ENCODE measurements at places on chromosomes 12 and 14.

GRCh38 chr12:61355105-61355504, 905.1 kb upstream of the USP15 start:
- no peak overlapping the region for H3K4me3 ChIP-seq
- H3K36me3 ChIP-seq = no peaks in the 10 kb centered on the region
- DNase-seq = no peak
- H3K4me1 ChIP-seq = no peaks in the 10 kb centered on the region
- no peaks in the 10 kb centered on the region for H3K27me3 ChIP-seq

DNA sequence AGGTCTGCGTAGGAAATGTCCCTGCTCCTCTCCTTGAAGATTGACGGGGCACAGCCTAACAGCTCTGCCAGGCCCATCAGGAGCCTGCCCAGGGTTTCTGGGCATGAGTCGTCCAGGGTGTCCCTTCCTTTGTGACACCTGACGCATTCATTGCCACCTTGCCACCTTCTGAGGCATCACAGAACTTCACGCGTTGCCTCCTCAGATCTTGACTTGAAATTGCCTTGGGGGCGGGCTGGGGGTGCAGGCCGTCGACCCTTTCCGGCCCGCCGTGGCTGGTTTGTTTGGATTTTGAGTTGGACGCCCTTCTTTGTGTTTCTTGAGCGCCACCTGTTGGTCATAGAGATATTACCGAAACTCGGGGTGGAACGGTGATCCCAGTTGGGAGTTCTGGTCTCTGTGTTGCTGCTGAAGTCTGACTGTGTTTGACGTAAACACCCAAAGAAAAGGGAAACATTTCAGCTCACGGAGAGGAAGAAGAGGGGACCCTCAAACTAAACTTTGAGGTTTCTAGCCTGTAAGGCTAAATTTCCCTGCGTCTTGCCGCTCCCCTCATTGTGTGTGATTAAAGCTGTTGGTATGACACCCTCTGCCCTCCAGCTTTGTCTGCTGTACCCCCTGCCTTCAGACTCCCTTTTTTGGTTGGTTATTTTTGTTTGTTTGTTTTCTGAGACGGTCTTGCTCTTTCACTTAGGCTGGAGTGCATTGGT, 44.6 kb downstream of the MLXIP start:
- H3K36me3 ChIP-seq = peaks cover 9% of the 10 kb centered on the region
- no peak overlapping the region for H3K27ac ChIP-seq
- no peak overlapping the region for H3K4me3 ChIP-seq
- H3K4me1 ChIP-seq = peaks cover 21% of the 10 kb centered on the region

DNA sequence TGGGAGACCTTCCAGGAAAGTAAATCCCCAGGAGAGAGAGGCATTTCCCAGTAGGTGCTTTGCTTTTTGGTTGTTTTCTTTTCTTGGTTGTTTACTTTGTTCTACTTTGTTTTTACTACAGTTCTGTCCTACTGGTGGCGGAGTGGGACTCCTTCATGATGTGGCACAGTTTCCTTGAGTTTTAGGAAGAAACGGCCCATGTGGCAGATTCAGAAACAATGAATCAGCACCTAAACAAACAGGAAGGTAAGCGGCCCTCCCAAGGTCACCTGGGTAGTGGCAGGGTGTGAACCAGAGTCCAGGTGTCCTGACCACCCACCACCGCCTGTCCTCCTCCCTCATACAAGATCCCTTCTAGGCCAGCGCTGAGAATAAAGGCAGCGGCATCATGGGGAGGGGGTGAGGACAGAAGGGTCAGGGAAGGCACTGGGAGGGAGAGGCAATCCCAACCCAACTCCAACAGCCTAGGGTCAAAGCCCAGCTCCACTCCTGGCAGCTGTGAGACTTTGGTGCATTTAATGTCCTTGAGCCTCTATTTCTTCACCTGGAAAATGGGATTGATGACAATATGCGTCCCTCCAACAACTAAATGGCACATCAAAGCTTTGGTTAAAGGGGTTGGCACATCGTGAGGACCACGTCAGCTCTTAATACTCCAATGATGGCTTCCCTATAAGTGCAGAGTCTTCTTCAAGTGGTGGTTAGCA, 111.5 kb upstream of the BCL2L14 start:
- no peaks in the 10 kb centered on the region for H3K36me3 ChIP-seq
- H3K4me1 ChIP-seq = peaks cover 7% of the 10 kb centered on the region
- H3K27me3 ChIP-seq = no peaks in the 10 kb centered on the region
- peak overlapping the region; percentile 92 for H3K27ac ChIP-seq
- DNase-seq = no peak

GRCh38 chr12:108295641-108296040, 43.5 kb downstream of the CMKLR1 start:
- no peaks in the 10 kb centered on the region for H3K27me3 ChIP-seq
- no peak overlapping the region for H3K4me3 ChIP-seq
- peaks cover 5% of the 10 kb centered on the region for H3K4me1 ChIP-seq
- no peak overlapping the region for H3K27ac ChIP-seq
- no peak for DNase-seq
- H3K36me3 ChIP-seq = no peaks in the 10 kb centered on the region

DNA sequence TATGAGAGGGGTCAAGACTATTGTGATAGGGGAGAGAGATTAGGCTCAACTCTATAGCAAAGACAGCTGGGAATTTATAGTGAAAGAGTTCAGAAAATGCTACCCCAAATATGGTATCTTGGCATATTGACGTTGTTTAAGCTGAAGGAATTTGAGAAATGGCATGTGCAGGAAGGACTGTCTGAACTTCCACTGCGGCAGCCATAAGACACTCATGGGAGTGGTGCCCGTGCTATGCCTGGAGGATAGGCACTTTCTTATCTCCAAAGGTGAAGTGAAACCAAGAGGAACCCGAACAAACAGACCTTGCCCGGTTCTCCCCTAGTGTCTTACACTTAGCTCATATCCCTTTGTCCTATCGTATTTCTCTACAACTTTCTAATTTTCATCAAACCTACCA, 390.3 kb downstream of the TMTC2 start:
- no peak overlapping the region for H3K4me3 ChIP-seq
- no peak overlapping the region for H3K27ac ChIP-seq
- no peak for DNase-seq
- H3K36me3 ChIP-seq = no peaks in the 10 kb centered on the region
- H3K27me3 ChIP-seq = no peaks in the 10 kb centered on the region

DNA sequence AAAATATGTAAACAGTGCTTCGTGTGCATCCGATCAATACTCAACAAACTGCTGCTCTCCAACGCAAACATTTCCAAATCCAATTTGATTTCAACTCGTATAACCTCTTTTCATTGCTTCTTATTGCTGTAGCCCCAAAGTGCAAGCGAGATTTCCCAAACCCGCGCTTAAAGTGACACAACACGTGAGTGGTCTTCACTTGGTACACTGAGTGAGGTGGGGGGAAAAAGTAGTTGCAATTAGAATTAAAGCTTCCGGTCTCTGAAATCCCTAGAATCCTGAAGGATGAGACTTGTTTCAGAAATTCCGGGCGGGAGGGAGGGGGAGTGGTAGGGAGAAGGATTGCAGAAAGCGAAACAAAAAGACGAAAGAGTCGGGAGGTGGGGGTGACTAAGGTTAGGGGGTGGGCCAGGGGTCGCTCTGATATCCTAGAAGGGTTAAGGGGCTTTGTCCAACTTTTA, 387.5 kb downstream of the BCAT1 start:
- no peaks in the 10 kb centered on the region for H3K27me3 ChIP-seq
- H3K4me3 ChIP-seq = peak overlapping the region; percentile 80
- peak overlapping the region; percentile 53 for H3K27ac ChIP-seq
- no peaks in the 10 kb centered on the region for H3K36me3 ChIP-seq
- peak; percentile 84 for DNase-seq

DNA sequence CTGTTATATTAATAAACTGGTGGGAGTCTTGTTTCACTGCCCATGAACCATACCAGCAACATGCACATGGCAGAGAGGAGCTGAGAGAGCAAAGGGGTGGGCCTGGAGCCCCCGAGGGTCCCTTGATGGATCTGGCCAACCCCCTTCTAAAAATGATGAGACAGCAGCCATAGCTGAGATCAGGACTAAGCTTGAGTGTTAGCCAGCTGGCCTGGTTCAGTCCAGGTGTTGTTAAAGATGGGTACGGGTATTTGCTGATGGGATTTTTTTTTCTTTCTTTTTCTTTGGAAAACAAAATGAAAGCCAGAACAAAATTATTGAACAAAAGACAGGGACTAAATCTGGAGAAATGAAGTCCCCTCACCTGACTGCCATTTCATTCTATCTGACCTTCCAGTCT, 16.0 kb downstream of the PCBP2 start:
- no peak overlapping the region for H3K4me3 ChIP-seq
- no peak overlapping the region for H3K27ac ChIP-seq
- H3K27me3 ChIP-seq = no peaks in the 10 kb centered on the region
- H3K4me1 ChIP-seq = peaks cover 5% of the 10 kb centered on the region

GRCh38 chr14:64614166-64614565, 64.4 kb downstream of the PPP1R36 start:
- DNase-seq = peak; percentile 45
- no peak overlapping the region for H3K4me3 ChIP-seq
- H3K27ac ChIP-seq = no peak overlapping the region
- peaks cover 3% of the 10 kb centered on the region for H3K4me1 ChIP-seq

DNA sequence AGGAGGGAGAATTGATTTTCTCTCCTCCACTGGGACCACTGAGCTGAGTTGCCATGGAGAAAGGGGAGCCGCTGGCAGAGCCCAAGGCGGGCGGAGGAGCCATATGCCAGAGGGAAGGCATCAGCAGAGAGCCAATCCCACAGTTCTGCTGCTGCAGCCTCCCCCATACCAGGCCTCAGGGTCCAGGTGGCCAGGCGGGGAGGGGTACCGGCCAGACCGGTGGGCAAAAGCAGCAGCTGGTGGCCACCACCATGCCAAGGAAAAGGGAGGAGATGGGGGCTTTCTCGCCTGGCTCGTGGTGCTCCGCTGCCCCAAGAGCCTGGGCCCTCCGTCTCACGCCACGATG, 72.8 kb downstream of the PITPNM2 start:
- no peaks in the 10 kb centered on the region for H3K27me3 ChIP-seq
- DNase-seq = no peak
- peaks cover 19% of the 10 kb centered on the region for H3K4me1 ChIP-seq
- no peak overlapping the region for H3K4me3 ChIP-seq
- no peak overlapping the region for H3K27ac ChIP-seq

GRCh38 chr14:99633918-99634317, 11.0 kb upstream of the HHIPL1 start:
- H3K36me3 ChIP-seq = no peaks in the 10 kb centered on the region
- H3K27ac ChIP-seq = no peak overlapping the region
- no peak overlapping the region for H3K4me3 ChIP-seq

DNA sequence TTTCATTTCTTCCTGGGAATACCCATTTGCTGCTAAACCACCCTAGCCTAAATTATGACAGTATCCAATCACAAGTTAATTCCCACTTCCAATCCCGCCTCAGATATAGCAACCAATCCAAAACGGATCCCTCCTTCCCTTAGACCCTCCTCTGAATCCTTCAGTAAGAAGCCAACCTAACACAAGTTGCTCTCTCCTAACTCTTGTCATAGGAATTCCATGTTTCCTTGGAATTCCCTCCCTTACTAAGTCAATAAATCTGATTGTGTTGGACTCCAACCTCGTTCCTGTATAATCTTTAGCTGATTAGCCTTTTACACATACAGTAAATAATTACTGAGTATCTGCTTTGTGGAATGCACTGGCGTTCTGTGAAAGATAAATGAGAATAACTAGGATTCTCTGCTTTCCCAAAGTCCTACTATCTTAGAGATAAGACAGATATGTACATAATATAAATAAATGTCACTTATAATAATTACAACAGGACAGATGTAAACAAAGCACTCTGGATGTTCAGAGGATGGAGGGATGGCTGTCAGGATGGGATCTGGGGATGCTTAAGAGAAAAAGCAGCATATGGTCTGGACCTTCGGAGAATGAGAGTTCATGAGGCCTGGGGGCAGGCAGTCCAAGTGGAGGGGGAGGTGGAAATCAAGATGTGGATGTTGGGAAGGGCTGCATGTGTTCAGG, 185.8 kb upstream of the SOX5 start:
- DNase-seq = peak; percentile 77
- H3K27ac ChIP-seq = no peak overlapping the region
- no peaks in the 10 kb centered on the region for H3K4me1 ChIP-seq
- H3K27me3 ChIP-seq = no peaks in the 10 kb centered on the region
- H3K36me3 ChIP-seq = no peaks in the 10 kb centered on the region

Measured in mesenchymal stem cell (in vitro differentiated cells and primary cell).